ENCODE measurements at places on chromosomes 5 and 9.

- no peak for DNase-seq
Observed at GRCh38 chr5:62100201-62100600, 205.8 kb upstream of the KIF2A start.

GRCh38 chr5:35244171-35244570 is 13.9 kb upstream of the PRLR start:
- DNase-seq: no peak

DNA sequence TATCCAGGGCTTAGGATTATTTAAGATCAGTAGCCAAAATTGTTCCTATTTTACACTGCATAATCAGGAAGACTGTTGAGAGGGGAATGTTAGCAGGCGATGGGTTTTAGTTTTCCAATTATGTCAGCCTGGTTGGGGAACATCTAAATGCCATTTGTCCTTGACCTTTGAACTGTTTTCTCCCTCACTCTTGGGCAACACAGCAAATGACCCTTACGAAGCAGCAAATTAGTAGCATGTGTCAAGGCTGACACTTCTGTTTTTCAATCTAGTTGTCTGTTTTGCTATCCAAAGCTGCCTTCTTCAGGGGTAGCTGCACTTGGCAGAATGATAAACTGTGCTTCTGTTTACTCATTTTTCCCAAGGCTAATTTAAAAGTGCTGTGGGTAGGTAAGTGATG is 78.0 kb upstream of the AGXT2 start:
- no peak for DNase-seq

- DNase-seq: no peak
Observed at GRCh38 chr5:122846051-122846550, 688 bp downstream of the SNX24 start.

- DNase-seq: no peak
Observed at GRCh38 chr5:73387149-73387591, 61.4 kb downstream of the FOXD1 start.
